Lung (tissue), 17 donors: ENCODE measurements at places on chromosomes 2 and 18.

GRCh38 chr2:3204031-3204821 is 173.4 kb downstream of the EIPR1 start:
- no peak for DNase-seq

DNA sequence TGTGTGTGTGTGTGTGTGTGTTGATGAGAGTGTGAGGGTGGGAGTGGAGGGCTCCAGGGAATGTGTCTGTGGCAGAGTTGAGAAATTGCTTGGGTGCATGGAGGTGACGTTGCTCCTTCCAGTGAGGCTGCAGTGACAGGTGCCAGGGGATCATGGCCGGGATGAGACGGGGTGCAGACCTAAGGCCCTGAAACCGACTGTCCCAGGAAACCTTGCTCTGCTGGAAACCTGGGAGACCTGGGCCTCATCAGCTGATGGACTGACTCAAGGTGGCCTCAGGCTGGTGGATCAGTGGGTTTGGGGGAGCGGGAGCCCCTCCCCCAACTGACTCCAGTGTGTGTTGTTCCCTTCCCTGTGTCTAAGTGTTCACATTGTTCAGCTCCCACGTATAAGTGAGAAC is 56.6 kb downstream of the INHBB start:
- no peak for DNase-seq

- DNase-seq = no peak
These were observed 96.2 kb downstream of the MEIS1 start for GRCh38 chr2:66531155-66531554.

GRCh38 chr2:64151476-64151875 is 7.3 kb upstream of the PELI1 start:
- no peak for DNase-seq

- no peak for DNase-seq
These were observed 9.7 kb upstream of the SLC39A10 start for GRCh38 chr2:195647302-195647701.

DNA sequence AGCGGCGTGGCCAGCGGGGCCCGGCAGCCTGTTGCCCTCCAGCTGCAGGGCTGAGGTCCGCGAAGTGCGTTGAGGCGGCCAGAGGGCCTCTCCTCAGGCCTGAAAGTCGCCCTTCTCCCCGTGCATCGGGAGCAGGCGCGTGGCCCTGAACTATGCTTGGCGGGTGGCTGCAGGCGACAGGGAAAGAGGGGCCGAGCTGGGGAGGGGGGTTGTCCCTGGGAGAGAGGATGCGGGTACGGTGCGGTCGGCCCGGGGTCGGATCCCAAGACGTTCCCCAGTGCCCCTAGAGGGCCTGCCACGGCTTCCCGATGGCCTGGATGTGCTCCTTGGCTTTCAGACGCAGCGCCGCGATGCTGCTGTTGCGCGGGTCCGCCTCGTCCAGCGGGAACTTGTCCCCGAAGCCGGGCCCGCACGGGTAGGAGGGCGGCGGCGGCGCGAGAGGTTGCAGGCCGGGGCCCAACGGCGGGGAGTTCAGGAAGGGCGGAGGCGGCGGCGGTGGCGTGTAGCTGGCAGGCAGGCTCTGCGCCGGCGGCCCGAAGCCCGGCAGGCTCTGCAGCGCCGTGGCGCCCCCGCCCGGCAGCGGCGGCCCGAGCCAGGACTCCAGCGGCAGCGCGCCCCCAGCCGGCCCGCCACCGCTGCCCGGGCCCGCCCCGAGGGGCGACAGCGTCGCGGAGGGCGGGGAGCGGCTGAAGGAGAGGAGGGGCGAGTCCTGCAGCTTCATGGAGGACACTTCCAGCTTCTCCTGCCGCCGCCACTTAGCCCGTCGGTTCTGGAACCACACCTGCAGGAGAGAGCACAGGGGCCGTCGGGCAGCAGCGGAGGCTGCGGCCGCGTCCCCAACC is 4.3 kb downstream of the RAX start:
- DNase-seq = peak; percentile 64

- no peak for DNase-seq
These were observed 11.1 kb upstream of the RPIA start for GRCh38 chr2:88680266-88680902.

DNA sequence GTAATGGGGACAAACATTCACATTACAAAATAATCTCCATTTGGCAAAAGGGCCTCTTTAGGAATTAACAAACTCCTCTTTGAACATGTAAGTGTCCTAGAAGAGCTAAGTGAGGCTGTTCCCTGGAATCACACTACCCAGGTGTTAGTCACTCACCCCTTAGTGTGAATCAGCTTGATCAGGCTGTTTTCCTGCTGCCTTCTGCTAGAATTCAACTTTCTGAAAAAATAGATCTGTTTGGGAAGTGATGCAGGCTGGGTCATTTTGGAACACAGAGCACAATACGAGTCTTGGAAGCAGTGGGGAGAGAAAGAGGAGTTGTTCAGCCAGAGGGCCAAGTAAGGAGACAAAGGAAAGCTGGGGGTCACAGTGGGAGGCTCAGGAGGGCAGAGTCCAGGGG is 40.0 kb downstream of the TTC32 start:
- DNase-seq = peak; percentile 11

DNA sequence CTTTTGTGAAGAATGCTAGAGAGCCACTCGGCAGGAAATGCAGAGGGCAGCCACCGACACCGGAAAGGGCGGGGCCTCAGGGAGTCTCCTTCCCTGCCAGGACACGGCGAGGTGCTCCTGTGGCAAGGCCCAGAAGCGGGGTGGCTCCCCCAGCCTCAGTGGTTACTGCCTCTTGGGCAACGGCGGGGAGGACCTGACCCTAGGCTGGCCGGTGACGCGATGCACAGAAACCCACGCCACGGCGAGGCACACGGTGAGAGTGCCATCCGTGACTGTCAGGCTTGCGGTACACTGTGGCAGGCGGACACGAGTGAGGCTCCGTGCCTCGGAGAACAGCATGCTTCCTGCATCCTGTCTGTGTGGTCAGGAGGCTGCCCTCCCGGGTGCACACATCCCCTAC is 47.8 kb downstream of the ZAP70 start:
- no peak for DNase-seq

DNA sequence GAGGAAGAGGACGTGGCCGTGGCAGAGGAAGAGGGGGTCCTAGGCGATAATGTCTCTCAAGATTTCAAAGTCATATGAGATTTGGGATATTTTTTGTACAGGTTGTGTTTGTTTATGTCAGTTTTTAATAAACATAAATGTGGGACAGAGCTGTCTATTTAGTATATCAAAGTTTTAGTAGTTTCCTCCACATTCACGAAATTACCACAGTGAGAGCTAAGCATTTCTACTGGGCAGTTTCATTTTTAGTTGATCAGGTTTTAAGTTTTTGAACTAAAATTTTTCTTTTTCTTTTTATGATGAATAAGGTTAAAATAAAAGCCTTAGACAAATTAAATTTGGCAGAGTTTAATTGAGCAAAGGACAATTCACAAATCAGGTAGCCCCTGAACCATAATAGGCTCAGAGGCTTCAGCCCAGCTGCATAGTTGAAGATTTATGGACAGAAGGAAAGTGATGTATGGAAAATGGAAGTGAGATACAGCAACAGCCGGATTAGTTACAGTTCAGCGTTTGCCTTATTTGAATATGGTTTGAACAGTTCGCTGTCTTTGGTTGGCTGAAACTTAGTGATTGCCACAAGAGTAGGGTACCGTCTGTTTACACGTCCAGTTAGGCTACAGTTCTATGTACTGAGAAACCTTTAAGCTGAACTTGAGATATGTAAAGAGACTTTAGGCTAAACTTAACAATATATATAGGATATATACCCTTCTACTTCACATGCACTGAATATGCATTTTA is 17.1 kb downstream of the SNRPD1 start:
- no peak for DNase-seq

- DNase-seq = no peak
These were observed 132.9 kb upstream of the MSH6 start for GRCh38 chr2:47650001-47650535.

- DNase-seq = no peak
These were observed 135.0 kb downstream of the EPHA4 start for GRCh38 chr2:221437056-221437455.

DNA sequence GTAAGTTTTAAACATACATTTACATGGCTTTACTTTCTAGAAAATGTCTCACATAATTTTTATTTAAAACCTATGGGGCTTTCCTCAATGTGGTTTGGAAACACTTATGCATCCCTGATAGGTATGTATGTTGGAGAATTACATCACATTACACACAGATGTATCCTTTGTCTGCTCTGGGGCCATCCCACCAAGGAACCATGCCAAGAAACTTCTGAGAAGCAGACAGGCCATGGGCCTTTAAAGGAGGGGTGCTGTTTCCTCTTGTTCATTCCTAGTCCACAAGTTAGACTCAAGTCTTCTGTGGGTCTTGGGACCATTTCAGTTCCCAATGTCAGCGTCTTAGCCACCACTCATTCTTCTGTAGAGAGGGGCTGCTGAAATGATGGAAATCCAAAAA is 162.0 kb upstream of the SETBP1 start:
- DNase-seq = no peak

DNA sequence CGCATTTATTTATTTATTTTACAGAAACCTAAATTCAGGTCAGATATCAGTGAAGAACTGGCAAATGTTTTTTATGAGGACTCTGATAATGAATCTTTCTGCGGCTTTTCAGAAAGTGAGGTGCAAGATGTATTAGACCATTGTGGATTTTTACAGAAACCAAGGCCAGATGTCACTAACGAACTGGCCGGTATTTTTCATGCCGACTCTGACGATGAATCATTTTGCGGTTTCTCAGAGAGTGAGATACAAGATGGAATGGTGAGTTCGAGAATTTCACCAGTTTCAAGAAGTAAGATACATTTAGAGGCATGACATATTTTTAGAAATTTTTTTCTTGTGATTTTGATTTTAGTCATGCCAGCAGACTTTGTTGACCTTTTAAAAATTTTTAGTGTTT is 4.6 kb downstream of the CDCA7 start:
- no peak for DNase-seq

- no peak for DNase-seq
These were observed 103.3 kb downstream of the TMEFF2 start for GRCh38 chr2:192091476-192091875.

DNA sequence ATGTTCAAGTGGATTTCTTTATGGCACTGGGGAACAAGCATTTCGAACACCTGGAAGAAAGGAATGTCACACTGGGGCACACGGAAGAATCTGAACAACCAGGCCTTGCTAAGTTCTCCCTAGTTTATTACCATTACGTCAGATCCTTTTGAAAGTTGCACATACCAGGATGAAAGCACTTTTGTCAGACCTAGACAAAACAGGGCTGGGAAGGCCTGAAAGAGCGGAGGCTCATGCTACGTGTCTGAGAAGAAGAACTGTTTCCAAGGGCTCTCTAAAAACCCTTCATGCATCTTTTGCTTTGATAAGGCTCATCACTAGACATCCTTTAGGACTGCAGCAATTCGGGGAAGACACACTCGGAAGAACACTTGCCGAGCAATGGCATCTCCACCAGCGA is 15.4 kb upstream of the SLC25A52 start:
- no peak for DNase-seq

GRCh38 chr2:29072971-29073725 is 1.2 kb downstream of the PCARE start:
- DNase-seq = no peak

GRCh38 chr2:228066126-228066798 is 115.2 kb downstream of the SPHKAP start:
- DNase-seq = no peak

DNA sequence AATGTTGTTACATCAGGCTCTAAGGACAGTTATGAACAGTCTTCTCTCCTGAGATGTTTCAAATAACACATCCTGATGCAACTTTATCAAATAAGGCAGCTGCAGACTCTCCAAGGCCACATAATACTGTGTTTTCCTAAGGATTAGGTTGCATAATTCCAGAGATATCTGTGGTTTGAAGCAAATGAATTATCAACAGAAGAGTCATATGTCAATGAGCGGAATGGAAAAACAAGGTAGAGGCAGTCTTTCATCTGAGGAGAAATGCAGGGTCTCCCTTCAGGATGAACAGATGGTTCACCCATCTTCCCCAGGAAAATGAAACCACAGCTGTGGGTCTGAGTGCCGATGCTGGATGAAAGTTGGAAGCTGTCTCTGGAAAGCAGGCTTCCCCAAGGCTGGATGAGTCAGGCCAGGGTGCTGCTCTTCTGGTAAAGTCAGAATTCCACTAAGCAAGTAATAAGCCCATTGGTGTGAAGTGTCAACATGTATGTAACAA is 22.2 kb downstream of the LYG1 start:
- DNase-seq = no peak

- DNase-seq = no peak
These were observed 153.6 kb upstream of the KLF7 start for GRCh38 chr2:207319316-207319715.

- DNase-seq = no peak
These were observed 366.5 kb downstream of the GALNT13 start for GRCh38 chr2:154238252-154238651.

DNA sequence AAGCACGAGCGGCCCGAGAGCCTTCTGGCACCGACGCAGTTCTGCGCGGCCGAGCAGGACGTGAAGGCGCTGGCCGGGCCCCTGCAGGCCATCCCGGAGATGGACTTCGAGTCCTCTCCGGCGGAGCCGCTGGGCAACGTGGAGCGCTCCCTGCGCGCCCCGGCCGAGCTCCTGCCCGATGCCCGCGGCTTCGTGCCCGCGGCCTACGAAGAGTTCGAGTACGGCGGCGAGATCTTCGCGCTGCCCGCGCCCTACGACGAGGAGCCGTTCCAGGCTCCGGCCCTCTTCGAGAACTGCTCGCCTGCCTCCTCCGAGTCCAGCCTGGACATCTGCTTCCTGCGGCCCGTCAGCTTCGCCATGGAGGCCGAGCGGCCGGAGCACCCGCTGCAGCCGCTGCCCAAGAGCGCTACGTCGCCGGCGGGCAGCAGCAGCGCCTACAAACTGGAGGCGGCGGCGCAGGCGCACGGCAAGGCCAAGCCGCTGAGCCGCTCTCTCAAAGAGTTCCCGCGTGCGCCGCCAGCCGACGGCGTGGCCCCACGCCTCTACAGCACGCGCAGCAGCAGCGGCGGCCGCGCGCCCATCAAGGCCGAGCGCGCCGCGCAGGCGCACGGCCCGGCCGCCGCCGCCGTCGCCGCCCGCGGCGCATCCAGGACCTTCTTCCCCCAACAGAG is 70.4 kb downstream of the ARHGEF33 start:
- DNase-seq = peak; percentile 91

- DNase-seq = no peak
These were observed 75.2 kb upstream of the CTDP1 start for GRCh38 chr18:79604205-79604912.

DNA sequence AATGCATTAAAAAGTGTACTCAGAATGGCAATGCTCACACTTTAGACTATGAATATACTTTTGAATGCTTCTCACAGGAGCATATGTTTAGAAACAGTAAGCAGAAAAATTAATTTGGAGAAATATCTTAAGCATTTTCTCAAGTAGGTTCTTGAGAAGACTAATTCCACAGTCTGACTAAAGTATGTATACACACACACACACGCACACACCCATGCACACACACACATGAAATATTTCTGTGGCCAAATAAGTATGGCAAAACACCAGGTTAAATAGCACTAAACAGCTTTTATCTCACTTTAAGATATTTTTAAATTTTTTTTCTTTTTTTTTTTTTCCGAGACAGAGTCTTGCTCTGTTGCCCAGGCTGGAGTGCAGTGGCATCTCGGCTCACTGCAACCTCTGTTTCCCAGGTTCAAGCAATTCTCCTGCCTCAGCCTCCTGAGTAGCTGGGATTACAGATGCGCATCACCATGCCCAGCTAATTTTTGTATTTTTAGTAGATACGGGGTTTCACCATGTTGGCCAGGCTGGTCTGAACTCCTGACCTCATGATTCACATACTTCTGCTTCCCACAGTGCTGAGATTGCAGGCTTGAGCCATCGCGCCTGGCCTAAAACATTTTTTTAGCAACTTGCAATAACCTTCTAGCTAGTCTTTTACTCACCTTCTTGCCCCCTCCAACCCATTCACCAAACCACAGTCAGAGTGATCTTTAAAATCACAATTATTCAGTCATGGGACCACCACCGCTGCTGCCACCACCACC is 67.5 kb upstream of the SCG2 start:
- DNase-seq = peak; percentile 1
